ENCODE measurements at places on chromosomes 2 and 18. TPM values are rescaled to one million over a fixed set of nuclear protein-coding genes. Genes with fewer than 3 reads are reported as not detected.

The DSG3 gene
- total RNA-seq: 768 TPM

The GALNT13 gene
- total RNA-seq: 0.38 TPM

GRCh38 chr2:44598330-44599119, 236.8 kb downstream of the CAMKMT start:
- no peak for DNase-seq
- H3K27me3 ChIP-seq: no peaks in the 10 kb centered on the region
- no peak overlapping the region for H3K27ac ChIP-seq
- no peaks in the 10 kb centered on the region for H3K4me1 ChIP-seq
- H3K4me3 ChIP-seq: no peak overlapping the region

- no peak overlapping the region for H3K27ac ChIP-seq
- H3K4me1 ChIP-seq: peaks cover 8% of the 10 kb centered on the region
- no peak overlapping the region for H3K4me3 ChIP-seq
- H3K27me3 ChIP-seq: no peaks in the 10 kb centered on the region
- no peak for DNase-seq
Observed at GRCh38 chr2:10844097-10844496, 31.5 kb upstream of the PDIA6 start.
